Upper lobe of right lung (tissue), 1 donor: ENCODE measurements at places on chromosomes 3 and 15. TPM values are rescaled to one million over a fixed set of nuclear protein-coding genes. Genes with fewer than 3 reads are reported as not detected.

The IQCF5 gene
- total RNA-seq = not detected

DNA sequence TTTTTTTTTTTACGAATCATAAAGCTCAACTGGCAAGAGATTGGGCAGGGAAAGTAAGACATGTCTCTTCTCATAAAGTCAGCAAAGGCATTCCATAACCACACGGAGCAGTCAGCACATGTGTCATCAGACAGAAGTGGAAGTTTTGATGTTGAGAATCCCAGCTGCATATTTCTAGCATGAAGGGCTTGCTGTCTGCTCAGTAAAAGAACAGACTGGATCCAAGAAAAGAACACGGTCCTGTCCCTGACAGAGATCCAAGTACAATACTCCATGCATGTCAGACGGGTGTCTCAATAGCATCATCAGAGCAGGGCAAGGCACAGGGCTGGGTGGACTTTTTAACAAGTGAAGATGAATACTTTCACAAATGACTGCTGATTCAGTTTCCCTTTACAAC, 38.2 kb downstream of the ABI3BP start:
- DNase-seq = no peak

- DNase-seq = no peak
These were observed 4.9 kb downstream of the PRICKLE2 start for GRCh38 chr3:64220161-64220914.

DNA sequence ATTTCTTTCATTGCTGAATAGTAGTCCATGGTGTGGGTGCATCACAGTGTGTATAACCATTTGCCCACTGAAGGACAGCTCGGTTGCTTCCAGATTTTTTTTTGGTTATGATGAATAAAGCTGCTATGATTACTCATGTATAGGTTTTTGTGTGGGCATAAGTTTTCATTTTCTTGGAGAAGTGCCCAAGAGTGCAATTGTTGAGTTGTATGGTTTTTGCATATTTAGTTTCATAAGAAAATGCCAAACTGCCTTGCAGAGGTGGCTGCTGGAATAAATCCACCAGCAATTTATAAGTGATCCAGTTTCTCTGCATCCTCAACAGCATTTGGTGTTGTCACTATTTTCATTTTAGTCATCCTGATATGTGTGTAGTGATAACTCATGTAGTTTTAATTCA, 8.4 kb upstream of the SPESP1 start:
- DNase-seq = no peak

DNA sequence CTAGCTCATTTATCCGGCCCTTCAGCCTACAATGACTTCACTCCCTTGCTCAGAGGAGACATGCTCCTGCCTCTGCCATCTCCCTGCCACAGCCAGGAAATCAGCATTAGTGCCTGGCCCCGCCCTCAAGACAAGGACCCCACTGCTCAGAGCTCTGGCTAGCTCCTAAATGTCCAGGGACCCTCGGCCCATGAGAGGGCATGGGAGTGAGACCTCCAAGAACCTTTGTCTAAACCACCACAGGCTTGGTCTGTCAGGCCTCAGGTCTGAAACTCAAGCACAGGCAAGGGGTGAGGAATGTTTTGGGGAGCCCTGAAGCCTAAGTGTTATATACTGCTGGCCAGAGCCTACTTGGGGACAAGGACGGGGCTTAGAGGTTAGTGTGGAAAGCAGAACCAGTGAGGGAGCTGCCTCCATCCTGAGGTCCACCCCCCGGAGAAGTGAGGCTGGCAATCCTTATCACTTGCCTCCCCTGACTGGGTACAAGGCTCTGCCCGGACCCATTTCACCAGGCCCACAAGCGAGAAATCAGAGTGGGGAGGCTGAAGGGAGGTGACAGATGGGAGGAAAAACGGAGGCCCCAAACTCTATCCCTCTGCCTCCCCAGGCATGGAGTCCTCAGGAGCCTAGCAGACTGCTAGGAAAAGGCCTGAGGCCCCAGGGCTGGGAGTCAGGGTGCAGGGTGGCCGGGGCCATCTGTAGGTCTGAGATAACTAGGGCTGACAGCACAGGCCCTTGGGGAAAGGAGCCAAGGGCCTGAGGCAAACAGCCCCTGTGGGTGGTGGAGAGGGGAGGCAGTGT, 18.8 kb downstream of the SHF start:
- DNase-seq = no peak

DNA sequence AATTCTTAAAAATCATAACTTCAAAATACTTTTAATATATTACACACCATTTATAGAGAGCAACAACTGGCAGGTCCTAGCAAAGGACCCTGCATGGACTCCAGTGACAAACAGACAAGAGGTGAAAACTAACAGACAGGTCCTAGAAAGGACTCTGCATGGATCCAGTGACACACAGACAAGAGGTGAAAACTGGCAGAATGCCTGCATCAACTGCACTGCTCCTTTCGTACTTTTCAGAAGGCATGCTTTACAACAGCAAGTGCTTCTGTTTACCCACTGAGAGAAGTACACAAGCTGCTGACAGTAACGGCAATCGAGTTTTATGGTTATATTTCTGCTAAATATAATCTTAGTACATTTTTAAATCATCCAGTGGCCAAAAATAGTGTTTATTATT, 24.3 kb upstream of the GP5 start:
- DNase-seq = no peak

The TMCO5A gene
- not detected for total RNA-seq

The RNU5B-1 gene
- total RNA-seq = 21.6 TPM

The OR5H1 gene
- total RNA-seq = not detected

The ACSBG1 gene
- total RNA-seq = not detected

DNA sequence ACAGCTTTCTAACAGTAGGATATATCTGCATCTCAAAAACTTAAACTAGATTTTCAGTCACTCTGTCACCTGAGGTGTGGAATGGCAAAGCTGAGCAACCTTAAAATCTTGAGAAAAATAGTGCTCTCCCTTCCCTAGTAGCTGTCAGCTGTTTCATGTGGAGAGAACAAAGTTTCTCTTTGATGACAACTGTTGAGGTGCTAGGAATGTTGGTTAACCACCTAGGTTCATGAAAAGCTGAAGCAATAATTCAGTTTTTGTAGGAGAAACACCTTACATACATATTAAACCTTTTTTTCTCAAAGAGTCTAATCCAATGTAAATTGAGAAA, 40.8 kb downstream of the TCF12 start:
- no peak for DNase-seq

GRCh38 chr3:197524128-197524527, 31.6 kb downstream of the BDH1 start:
- DNase-seq = no peak

- no peak for DNase-seq
These were observed 315.1 kb downstream of the ZNF385D start for GRCh38 chr3:21435871-21436270.

- no peak for DNase-seq
These were observed 33.0 kb downstream of the SHC4 start for GRCh38 chr15:48930735-48931134.
